ENCODE measurements at places on chromosomes 4 and X.
A peak's percentile ranks its signal among the peaks of the same experiment; 100 is the strongest.

DNA sequence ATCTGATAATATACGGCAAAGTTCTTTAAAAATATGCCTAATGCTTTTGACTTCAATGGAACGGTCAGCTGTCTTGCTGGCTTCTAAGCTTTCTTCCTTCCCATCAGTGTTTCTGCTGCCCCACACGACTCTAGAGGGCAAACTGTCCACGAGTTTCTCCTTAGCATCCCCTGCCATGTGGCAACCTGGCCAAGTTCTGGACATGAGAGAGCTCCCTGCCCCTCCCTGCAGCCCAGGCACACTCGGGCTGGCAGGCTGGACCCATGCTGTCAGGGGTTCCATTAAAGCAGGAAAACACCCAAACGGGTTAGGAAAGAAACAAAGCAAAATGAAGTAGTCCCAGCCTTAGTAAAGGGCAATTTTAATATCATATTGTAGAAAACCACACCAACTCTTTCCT lies 38.8 kb downstream of the KDR start:
- DNase-seq, result no peak

GRCh38 chrX:120462370-120462769 lies 6.7 kb downstream of the LAMP2 start:
- DNase-seq, result no peak

- no peak for DNase-seq
Measured at GRCh38 chrX:134607523-134607922, 50.7 kb downstream of the PLAC1 start.

- DNase-seq, result peak; percentile 78
Measured at GRCh38 chr4:1871471-1872021, 353 bp downstream of the NSD2 start.

DNA sequence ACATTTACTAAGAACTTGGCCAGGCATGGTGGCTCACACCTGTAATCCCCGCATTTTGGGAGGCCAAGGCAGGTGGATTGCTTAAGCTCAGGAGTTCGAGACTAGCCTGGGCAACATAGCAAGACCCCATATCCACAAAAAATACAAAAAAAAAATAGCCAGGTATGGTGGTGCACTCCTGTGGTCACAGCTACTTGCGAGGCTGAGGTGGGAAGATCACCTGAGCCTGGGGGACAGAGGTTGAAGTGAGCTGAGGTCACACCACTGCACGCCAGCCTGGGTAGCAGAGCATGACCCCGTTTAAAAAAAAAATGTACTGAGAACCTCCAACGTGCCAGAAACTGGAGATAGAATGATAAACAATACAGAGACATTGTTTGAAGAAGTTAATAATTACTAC lies 8.0 kb downstream of the OPRPN start:
- DNase-seq, result no peak

DNA sequence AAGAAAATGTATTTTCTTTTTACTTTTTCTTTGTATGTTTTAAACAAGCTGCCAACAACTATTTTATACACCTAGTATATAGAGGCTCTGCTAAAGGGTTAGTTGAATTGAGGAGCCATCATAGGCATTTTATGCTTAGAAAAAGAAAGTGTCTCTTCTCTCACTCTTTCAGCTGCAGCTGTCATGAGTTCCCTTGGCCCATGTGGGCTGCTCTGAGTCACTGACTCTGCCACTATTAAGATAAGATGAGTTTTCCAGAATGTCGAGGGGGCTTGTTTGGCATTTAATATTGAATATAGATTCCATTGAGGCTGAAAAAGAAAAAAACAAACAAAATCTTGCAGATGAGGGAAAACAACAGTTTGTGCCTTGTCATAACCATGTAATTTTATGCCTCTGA lies 126.0 kb upstream of the PAQR3 start:
- no peak for DNase-seq

DNA sequence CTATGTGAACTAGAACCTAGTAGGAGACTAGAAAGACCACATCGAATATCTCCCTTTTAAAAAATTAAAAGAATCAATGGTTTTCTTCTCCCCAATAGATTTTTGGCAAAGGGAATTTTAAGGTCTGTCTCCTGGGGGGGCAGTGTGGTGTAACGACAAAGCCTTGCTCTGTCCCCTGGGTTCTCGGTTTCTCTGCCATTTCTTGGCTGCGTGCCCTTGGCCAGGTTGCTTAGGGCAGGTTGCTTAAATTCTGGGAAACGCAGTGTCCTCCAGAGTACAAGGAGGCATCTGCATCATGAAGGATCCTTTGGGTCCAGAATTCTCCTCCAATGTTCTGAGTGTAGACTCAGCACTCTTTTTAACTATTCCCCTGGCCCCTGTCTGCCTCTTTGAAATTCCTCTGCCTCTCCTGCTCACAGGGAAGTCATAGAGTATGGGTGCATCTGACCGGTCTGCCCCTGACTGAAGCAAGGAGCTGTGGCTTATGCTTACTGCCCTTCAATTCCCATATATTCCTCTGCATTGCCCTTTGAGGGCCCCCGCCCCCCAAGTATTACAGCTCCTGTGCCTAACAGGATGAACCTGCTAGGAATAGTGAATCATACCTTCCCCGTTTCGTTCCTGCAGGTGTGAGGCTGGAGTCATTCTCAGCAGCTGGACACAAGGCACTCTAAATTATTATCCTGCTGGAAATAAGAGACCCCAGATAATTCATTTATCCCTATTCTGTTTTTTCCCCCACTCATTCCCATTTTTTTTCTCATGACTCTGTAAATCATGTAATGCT lies 2.2 kb downstream of the KIT start:
- DNase-seq, result no peak

DNA sequence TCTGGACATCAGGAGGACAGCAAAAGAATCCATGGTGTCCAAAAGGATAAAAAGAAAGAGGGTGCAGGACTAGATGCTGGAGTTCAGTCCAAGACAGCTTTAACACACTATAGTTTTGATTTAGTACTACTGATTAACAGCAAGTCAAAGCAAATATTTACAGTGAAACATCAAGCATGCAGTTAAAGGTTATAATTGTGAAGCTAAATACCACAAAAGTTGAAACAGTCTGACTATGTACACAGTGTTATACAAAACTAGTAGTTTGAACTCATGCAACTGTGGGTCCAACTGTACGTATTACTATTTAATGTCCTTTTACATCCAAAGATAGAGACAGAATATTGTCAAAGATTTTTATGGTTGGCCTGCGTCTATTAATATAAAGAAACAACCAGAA lies 57.6 kb downstream of the CHIC2 start:
- DNase-seq, result no peak

DNA sequence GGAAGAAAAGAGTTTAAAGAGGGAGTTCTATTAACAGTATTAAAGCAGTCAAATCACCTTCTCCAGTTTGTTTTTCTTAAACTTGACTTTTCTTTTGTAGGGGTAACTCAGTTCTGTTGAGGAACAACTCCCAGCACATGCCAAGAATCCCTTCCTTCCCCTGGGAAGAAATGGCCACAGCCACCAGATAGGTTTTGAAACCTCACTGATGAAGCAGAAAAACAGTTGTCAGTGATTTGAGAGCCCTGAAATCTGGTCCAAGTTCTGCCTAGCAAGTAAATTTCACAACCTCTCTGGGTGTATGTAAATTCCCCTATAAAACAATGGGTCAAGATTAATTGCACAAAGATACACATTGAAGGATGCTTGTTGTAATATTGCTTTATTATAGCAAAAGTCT lies 167.1 kb downstream of the DHX15 start:
- no peak for DNase-seq

- no peak for DNase-seq
Measured at GRCh38 chr4:13872155-13872554, 244.6 kb upstream of the BOD1L1 start.

- DNase-seq, result peak; percentile 27
Measured at GRCh38 chr4:139227729-139228404, 50.8 kb upstream of the ELF2 start.

- peak; percentile 44 for DNase-seq
Measured at GRCh38 chrX:130079824-130080406, 30.4 kb downstream of the ELF4 start.

DNA sequence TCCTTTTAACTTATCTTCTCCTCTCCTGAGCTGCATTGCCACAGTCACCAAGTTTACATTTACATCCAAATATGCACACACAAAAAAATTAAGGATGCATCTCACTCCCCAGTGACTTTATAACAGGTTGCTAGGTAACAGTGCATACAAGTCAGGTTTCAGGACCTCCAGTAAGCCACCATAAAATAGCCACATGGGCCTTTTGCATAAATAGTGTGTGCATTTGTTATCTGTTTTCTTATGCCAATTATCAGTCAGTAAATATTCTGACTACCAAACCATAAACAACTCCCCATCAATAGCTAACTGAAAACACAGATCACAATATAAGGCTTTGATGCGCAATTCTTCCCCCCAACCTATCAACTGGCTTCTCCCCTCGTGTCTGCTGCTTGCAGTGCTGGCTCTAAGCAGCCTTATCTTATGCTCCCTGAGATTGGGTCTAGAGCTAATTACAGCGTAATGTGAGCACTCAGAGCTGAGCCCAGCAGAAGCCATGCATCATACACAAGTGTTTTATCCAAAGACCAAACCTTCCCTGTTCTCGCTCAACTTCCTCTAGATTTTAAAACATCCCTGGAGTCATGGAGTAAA lies 55.4 kb downstream of the ZNF827 start:
- no peak for DNase-seq

GRCh38 chr4:150117094-150117493 lies 38.8 kb downstream of the DCLK2 start:
- DNase-seq, result no peak

GRCh38 chr4:108794136-108794535 lies 31.3 kb upstream of the ETNPPL start:
- no peak for DNase-seq

Measured in GM20000 (cell line).